Activated T-helper 17 cell treated with anti-CD3 and anti-CD28 coated beads, Interleukin-2, amount 50 U/mL, for 72 hours (primary cell): ENCODE measurements at places on chromosomes 12 and 14. TPM values are rescaled to one million over a fixed set of nuclear protein-coding genes. Genes with fewer than 3 reads are reported as not detected.

TPPP2 gene
- total RNA-seq: not detected

DDN gene
- 0.32 TPM for total RNA-seq

SRRM4 gene
- total RNA-seq: not detected

KRT79 gene
- total RNA-seq: not detected

INHBE gene
- total RNA-seq: not detected

FGF6 gene
- not detected for total RNA-seq

RERG gene
- not detected for total RNA-seq

TMTC3 gene
- 6.9 TPM for total RNA-seq

GRCh38 chr12:26304273-26304672 lies 108.9 kb downstream of the SSPN start:
- no peak for ATAC-seq

DNA sequence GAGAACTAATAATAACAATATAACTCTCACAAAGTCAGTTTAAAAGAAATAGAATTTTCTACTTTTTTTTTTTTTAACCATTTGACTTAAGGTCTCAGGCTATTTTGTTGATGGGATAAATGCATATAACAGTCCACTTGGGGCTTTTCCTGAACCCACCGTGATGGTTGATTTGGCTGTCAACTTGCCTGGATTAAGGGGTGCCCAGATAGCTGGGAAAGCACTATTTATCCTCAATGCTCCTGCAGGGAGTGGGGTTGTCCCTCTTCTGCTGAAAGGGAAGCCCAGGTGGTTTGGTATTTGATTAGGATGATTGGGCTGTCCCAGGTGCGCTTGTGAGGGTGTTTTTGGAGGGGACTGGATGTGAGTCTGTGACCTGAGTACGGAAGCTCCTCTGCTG lies 114.9 kb downstream of the AACS start:
- ATAC-seq: no peak

DNA sequence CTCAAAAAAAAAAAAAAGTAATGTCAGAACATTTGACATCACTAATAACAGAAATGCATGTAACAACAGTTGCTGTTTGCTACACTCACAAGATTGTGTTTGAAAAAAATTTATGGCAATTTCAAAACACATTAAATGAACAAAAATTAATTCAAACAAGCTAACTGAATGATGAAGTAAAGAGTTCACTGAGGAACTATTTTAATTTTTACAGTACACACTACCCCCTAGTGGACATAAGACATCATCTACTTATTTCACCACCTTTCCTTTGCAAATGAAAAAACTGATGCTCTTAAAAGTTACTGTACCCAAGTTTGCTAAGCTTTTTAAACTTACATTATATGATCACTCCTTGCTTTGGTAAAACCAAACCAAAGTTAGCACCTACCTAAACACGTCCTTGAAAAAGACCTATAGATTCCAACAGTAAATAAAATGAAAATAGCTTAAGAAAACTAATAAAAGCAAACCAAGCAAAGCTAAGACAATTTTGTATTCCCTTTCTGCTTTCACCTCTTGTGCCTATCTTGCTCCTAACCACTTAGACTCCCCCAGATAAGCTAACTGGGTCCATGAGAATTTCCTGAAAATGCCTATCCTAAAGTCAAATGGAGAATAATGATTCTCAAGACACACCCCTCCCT lies 22.2 kb downstream of the UBE2N start:
- ATAC-seq: no peak
